LHCN-M2 (cell line): ENCODE measurements at places on chromosomes 6 and 20.

GRCh38 chr6:18561037-18561750 is 174.0 kb downstream of the RNF144B start:
- no peak for DNase-seq

GRCh38 chr6:125974214-125974866 is 12.0 kb upstream of the TRMT11 start:
- peak; percentile 63 for DNase-seq

DNA sequence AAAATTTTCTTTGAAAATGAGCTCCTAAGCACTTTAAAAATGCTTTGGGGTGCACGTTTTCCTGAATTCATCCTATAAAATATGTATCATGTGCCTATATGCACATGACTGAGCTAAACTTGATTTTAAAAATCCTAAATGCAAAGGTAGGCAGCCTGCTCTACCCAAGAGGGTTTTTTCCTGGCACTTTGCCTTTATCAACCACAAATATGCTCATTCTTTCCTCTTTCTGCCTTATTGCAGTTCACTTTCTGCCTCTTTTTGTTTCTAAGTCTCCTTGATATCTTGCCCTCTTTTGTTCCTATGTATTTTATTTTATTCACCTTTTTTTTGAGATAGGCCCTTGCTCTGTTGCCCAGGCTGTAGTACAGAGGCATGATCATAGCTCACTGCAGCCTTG is 229.3 kb downstream of the GRM1 start:
- no peak for DNase-seq

GRCh38 chr6:27100921-27101320 is 146.6 kb upstream of the PRSS16 start:
- no peak for DNase-seq
